ENCODE measurements at places on chromosomes 12 and 14.

- DNase-seq = peak; percentile 37
These were observed 6.0 kb downstream of the FBXW8 start for GRCh38 chr12:116916714-116917114.

- DNase-seq = no peak
These were observed 76.2 kb downstream of the ARL6IP4 start for GRCh38 chr12:123056709-123057108.

DNA sequence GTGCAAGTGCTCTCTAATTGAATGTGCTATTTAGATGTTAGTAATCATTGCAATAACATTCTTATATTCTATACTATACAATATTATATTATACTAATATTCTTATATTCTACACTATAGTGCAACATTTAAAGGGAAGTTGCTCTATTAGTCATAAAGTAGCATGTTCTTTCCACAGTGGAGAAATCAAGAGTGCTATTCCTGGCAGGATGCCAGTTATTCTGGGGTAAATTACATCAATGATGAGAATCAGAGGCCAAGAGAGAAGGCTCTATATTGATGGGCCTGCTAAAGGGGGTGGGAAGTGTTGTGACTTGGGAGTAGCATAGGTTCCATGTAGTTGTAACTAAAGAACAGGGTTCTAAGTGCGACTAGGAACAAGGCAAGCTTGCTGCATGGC is 121.5 kb downstream of the SLC15A5 start:
- DNase-seq = no peak

- no peak for DNase-seq
These were observed 106.6 kb downstream of the BRMS1L start for GRCh38 chr14:35932659-35933159.

DNA sequence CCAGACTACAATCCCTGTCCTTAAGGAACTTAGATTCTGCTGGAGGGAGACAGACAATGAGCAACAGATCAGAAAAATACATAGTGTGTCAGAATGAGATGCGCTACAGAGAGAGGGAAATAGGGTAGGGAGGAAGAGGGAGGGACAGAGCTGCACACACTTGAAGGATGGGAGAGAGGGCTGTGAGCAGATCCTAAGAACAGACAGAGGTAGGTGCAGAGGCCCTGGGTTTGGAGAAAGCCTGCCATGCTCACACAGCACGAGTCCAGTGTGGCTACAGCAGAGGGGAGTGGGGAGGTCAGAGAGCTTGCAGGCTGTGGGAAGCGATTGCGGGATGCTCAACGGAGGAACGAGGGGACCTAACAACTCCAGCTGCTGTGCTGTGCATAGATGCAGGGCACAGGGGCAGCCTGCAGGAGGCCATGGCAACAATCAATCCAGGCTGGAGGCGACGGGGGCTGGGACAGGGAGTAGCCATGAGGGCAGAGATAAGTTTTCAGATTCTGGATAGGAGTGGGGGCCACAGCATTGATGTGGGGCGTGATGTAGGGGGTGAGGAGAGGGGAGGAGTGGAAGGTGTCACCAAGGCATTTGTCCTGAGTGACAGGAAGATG is 20.7 kb downstream of the FAIM2 start:
- no peak for DNase-seq

GRCh38 chr12:78886719-78887407 is 22.3 kb downstream of the SYT1 start:
- DNase-seq = no peak

- peak; percentile 89 for DNase-seq
These were observed 140.5 kb downstream of the FOXN3 start for GRCh38 chr14:89276424-89276975.

- DNase-seq = no peak
These were observed 80.3 kb upstream of the NOS1 start for GRCh38 chr12:117441751-117442150.

GRCh38 chr12:116878567-116879508 is 2.4 kb downstream of the HRK start:
- no peak for DNase-seq

GRCh38 chr12:31887109-31887811 is 72.0 kb upstream of the RESF1 start:
- DNase-seq = no peak

GRCh38 chr12:76018672-76019071 is 12.9 kb downstream of the PHLDA1 start:
- DNase-seq = no peak

DNA sequence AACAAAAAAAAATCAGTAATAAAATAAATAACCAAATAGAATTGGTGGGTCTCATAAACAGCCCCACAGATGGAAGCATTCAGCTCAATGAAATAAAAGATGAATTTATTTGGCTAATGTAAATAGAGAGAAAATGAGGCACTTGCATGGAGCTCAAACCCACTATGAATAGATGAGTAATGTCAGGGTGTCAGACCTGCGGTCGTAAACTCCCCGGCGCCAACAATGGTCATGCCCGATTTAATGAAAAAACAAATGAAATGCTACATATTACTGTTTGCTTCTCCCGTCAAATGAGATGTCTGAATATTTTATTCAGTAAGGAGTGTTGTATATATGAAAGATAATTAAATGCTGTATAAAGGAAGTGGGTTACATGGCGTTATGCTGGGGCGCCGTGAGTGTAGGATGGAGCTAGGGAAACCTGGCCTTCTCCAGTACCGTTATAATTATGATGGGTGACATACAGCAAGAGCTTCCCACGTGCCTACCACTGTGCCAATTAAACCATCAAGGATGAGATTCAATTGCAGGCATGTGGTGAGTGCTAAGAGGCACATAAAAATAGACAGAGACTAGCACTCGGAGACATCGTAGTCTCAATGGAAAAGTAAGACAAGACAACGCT is 648.1 kb downstream of the BCL11B start:
- no peak for DNase-seq

GRCh38 chr14:92022036-92022435 is 17.8 kb downstream of the TRIP11 start:
- DNase-seq = no peak

DNA sequence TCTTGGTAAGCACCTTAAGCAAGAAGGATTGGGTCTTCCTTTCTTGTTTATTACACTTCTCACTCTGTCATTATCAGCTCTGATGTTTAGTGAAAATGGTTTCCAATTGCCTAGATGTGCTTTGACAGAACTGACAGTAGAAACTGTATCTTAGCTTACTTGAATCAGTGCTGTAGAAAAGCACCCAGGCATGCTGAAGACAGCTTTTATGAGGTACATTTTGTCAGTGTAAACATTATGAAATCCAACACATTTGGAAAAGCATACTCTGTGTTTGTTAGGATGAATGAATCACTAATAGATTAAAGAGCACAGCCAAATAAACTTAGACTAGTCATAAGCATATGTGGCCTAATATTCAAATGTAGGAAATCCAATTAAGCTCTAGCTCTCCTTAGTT is 290.2 kb upstream of the NPAS3 start:
- DNase-seq = no peak

DNA sequence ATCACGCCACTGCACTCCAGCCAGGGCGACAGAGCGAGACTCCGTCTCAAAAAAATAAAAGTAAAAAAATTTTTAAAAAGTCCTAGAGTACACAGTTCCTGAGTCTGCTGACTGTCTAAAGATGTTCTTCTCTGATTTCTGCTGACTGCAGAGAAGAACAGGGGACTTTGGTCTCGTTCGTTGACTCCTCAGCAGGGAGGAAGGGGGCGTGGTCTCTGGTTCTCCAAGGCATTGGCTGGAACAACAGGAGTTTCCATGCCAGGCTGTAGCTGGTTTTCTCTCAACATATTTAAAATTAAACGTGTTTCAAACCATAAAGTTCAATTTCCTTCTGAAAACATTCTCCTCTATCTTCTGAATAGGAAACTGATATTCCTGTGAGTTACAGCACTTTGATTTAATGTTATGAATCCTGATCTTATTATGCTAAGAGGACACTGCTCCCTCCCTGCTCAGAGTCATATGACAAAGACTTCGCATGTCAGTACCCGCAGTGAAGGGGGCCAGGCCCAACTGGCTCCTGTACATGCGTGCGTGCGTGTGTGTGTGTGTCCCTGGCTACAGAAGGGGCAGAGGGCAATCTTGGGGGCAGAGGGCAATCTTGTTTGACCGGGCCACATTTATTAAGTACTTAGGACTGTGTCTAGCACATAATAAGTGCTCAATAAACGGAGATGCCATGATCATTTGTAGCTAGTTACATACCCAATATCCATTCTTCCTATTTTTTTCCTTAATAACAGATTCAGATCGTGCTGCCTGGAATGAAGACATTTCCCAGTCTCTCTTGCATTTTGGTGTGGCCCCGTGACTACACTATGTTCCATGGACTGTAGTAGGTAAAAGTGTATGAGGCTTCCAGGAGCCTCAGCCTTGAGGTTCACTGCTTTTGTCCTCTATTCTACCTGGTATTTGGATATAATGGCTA is 16.5 kb upstream of the HNF1A start:
- no peak for DNase-seq

- no peak for DNase-seq
These were observed 2.9 kb downstream of the RIN3 start for GRCh38 chr14:92516344-92516965.

DNA sequence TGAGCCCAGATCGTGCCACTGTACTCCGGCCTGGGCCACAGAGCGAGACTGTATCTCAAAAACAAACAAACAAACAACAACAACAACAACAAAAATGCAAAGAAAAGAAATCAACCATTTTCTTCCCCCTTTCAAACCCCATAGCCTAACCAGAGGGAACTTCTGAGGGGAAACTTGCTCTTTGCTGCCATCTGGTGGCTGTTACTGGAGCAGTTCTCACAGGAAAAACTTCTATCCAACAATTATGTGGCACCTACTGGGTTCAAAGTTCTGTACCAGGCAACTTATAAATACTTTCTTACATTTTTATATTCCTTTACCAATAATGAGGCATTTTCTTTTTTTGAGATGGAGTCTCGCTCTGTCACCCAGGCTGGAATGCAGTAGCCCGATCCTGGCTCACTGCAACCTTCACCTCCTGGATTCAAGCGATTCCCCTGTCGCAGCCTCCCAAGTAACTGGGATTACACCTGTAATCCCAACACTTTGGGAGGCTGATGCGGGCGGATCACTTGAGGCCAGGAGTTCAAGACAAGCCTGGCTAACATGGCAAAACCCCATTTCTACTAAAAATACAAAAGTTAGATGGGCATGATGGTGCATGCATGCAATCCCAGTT is 50.9 kb upstream of the BICDL1 start:
- DNase-seq = peak; percentile 21

GRCh38 chr12:47067771-47068431 is 11.5 kb upstream of the PCED1B start:
- no peak for DNase-seq

DNA sequence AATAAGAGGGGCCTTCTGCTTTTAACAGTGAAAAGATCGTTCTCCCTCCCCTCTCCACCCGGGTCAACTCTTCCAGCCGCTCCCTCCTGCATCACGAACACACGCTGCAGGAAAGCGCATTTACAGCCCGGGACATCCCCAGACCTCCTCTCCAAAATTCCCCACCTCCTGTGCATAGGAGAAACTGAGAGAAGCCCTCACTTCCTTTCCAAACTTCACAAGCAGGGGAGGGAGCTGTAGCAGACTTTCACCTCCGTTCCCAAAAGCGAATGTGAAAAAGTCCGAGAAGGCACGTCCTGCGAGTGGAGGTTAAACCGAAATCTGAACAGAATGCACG is 513 bp downstream of the BCAT1 start:
- no peak for DNase-seq

DNA sequence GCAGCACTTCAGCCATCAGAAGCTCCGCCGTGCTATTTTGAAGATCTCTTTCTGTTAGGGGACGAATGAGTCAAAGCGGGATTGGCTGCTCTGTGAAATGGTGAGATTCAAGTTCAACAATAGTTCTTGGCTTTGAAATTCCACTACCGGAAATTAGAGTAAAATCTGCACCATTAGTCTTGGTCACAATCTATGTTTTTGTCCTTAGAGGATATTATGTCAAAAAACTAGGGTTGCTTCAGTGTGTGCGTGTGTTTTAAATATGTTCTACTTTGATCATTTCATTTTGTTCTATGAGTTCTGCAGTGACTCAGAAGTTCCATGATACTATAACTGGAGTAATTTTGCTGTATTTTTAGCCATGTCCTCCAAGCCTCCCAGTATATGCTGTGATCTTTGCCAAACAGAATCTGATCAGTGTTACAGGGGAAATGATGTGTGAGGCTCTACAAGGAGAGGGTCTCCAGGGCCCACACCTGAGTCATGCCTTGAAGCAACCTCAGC is 22.6 kb downstream of the GPHB5 start:
- DNase-seq = no peak

DNA sequence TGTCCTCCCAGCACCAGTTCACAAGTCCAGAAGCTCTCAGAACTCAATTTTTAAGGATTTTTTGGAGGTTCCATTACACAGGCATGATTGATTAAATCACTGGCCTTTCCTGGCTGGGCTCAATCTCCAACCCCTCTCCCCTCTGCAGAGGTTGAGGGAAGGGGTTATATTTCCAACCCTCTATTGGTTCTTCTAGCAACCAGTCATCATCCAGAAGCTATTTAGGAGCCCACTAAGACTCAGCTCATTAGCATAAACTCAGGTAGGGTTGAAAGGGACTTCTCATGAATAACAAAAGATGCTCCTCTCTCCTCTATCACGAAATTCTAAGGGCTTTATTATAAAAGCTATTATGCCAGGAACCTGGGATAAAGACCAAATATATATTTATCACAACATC is 41.5 kb downstream of the SPPL3 start:
- DNase-seq = no peak

- no peak for DNase-seq
These were observed 124.1 kb upstream of the RBM19 start for GRCh38 chr12:114090211-114090610.

DNA sequence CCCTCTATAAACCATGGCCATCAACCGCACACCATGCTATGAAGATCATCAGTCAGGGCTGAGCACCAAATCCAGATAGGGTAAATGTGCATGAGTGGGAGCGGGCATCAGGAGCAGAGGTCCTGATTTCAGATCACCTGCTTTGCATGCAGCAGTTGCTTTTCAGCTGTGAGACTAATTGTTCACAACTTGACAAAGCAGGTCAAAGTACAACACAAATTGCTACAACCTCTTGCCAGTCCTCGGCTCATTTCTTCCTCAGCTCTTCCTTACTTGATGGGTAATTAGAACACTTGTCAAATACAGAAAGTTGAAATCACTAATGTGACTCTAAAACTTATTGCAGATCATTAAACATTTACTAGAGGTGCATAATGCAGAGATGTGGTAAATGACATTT is 171.6 kb downstream of the PPM1H start:
- no peak for DNase-seq
